CD4-positive, alpha-beta T cell treated with Interleukin-2 at 100 ng/mL for 4 hours (primary cell): ENCODE measurements at places on chromosomes 7 and 10.

DNA sequence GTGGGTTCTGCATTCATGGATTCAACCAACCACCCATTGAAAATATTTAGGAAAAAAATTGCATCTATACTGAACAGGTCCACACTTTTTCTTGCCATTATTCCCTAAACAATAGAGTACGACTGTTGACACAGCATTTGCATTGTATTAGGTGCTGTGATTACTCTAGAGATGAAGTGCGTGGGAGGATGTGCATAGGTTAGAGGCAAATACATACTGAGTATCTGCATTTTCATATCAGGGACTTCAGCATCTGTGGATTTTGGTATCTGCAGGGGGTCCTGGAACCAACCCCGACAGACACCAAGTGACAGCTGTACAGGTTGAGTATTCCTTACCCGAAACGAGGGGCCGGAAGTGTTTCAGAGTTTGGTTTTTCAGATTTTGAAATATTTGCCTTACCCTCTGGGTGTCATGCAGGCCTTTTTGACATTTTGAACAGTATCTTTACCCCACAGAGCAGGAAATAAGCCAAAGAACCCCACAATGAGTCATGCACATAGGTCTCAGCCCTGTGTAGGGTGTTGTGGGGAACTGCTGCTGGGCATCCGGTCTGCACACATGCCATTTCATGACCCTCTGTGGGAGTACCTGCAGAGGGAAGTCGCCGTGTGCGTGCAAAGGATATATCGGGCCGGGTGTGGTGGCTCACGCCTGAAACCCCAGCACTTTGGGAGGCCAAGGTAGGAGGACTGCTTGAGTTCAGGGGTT, 14.5 kb downstream of the NUDT5 start:
- peak; percentile 88 for DNase-seq

- no peak for DNase-seq
These were observed 47.7 kb downstream of the DLD start for GRCh38 chr7:107938456-107939250.

- no peak for DNase-seq
These were observed 361.8 kb upstream of the ZMIZ1 start for GRCh38 chr10:78706726-78707540.

- no peak for DNase-seq
These were observed 255.0 kb upstream of the SP8 start for GRCh38 chr7:21041666-21042065.

- no peak for DNase-seq
These were observed 75.7 kb downstream of the PTPRE start for GRCh38 chr10:127982601-127983000.

DNA sequence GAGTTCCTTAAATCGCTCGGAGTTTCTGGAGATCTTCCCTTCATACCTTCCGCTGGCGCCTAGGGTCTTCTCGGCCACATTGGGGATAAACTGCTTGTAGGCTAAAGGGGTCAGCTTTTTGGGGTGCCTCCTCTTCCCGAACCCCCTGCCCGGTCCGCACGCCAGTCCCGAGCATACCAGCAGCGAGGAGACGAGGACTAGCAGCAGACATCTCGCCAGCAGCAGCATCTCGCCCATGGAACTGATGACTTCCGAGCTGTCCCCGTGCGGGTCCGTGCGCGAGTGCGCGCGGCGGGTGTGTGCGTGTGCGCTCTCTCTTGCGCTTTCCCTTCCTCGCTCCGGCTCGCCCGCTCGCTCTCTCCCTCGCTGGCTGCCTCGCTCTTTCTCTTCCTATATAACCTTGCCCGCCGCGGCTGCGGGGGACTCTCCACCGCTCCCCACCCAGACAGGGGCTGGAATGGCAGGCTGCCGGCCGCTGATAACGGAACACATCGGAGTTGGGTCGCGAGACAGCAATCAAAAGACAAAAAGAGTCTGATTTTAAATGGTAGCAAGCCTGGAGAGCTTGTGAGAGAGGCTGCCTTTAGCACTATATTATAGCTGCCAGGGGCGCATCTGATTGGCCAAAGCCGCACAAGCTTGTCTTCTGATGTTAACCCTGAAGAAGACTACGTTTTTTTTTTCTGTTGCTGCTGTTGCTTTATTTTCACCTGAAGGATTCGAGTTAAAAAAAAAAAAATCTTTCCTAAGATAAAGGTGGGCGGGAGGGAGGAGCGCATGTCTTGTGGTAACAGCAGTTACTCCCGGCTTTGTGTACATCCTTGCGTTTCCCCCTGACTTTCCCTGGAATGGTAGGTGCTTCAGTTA, at the start of gene SHH:
TSS of gene SHH (minus strand) at position 569 of the 867 bp plus-strand sequence. CDS start at position 228, 341 bp downstream.
- no peak for DNase-seq

DNA sequence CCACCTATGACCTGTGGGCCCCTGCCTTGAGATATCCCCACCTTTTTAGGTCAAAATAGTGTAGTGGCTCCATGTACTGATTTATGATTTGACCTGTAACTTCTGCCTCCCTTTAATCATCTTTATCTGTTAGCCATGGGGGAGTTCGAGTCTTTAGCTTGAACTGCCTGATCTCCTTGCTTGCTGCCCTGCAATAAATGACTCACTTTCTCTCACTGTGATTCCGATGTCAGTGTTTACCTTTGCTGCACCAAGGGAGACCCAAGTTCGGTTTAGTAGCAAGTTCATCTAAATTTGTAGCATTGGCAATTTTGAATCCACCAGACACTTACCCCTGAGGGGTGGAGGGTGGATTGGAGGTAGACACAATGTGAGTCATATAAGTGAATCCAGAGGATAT, 814.6 kb upstream of the AUTS2 start:
- DNase-seq: no peak

DNA sequence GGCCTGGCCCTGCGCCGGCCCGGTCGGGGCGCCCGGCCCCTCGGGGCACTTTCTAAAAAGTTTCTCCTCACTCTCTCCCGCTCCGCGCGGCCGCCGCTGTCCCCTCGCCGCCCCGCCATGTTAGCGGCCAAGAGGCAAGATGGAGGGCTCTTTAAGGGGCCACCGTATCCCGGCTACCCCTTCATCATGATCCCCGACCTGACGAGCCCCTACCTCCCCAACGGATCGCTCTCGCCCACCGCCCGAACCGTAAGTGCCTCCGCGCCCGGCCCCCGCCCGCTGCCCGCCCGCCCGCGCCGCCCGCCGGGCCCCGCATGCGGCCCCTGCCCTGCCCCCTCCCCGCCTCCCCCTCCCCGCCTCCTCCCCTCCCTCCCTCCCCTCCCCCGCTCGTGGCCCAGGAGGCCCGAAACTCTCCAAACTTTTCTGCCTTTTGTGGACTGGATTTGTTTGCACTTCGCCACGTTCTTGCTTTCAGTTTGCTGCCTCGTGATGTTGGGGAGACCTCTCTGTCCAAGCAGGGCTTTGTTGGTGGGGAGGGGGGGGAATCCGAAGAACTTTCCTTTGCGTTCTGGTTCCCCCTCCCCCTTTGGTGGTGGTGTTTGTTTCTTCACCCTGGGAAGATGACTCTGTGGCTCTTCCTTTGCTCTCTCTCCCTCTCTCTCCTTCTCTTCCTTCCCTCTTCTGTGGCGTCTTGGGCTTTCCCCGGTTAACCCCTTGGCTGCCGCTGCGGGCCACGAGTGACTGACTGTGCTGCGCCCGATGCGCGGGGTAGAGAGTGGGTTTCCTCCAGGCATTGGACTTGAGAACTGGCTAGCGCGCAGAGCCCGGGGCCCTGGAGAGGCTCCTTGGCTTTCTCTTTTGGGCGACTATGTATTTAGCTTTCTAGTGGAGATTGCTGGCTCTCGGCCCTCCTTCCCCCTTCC, 1.6 kb downstream of the TCF7L2 start:
- DNase-seq: peak; percentile 30

- DNase-seq: no peak
These were observed 19.4 kb downstream of the TRPV5 start for GRCh38 chr7:142914121-142914520.

GRCh38 chr10:49610114-49610457, at the start of gene SLC18A3:
SLC18A3 (plus strand) TSS chr10:49610310; CDS start chr10:49610741, 431 bp downstream.
- no peak for DNase-seq

GRCh38 chr10:94645285-94645684, 38.2 kb upstream of the CYP2C18 start:
- no peak for DNase-seq

- DNase-seq: no peak
These were observed 371.6 kb downstream of the RPS24 start for GRCh38 chr10:78405231-78405630.

- DNase-seq: no peak
These were observed 83.5 kb downstream of the RABGEF1 start for GRCh38 chr7:66824041-66824440.

DNA sequence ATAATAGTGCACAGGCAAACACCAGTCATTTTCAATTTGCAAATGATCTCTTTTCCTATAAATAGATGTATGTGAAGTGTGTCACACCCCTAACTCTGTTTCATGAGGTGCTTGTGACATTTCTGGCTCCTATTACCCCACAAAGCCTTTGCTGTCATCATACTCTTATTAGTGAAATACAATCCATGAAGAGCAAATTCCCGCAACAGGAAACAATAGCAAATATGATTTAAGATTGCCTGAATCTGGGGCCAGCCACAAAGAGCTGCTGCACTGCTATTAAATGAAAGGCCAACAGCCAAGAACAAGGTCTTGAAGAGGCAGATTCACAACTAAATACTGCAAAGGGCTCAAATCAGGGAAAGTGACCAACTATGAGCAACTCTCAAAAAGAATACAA, 96.3 kb upstream of the CAV2 start:
- no peak for DNase-seq

GRCh38 chr7:73899731-73900142, 38.8 kb downstream of the TMEM270 start:
- no peak for DNase-seq

GRCh38 chr10:71649631-71650030, 69.9 kb downstream of the C10orf105 start:
- no peak for DNase-seq

DNA sequence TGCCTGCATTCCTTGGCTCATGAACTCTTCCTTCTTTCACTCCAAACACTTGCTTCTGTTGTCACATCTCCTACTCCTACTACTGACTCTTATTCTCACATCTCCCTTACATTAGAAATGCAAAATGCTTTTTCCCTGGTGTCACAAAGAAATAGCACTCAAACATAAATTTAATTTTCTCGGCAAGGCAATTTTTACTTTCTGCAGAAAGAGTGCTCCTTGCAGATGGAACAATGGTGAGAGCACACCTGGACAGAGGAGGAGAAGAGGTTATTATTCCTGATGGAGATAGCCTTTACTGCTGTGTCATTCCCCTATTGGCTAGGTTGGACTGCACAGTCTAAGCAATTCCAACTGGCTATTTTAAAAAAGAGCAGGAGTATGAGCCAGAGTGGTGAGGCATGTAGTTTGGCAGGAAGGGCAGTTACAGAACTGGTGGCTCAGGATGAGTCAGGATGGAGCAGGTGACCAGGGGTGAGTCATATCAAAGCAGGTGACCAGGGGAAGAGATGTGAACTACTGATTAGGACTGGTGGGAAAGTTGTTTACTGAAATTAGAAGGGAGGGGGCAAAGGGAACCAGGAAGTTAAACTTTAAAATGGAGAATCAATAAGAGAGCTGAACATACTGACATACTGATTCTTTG, 52.9 kb downstream of the CYP2C9 start:
- no peak for DNase-seq

DNA sequence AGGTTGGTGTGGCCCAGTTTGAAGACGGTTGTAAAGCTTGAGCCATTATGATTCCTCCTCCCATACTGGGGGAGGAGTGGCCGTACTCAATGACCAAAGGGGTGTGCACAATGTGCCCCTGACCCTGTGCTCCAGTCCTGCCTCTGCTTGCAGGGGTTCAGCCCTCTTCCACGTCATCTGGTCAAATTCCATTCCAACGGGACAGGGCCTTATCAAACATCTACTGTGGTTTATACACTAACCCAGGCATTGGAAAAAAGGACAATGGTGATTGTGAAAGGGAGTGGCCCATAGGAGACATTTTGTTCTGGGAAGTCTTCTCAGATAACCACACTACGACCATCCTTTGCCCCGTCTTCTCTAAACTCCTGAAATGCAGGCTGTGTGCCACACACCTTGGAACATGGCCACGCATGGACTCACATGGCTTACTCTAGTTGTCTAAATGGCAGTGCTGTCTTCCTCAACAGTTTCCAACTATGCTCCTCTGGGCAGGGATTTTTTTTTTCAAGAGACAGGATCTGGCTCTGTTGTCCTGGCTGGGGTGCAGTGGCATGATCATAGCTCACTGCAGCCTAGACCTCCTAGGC, 103.0 kb downstream of the JCAD start:
- DNase-seq: no peak

DNA sequence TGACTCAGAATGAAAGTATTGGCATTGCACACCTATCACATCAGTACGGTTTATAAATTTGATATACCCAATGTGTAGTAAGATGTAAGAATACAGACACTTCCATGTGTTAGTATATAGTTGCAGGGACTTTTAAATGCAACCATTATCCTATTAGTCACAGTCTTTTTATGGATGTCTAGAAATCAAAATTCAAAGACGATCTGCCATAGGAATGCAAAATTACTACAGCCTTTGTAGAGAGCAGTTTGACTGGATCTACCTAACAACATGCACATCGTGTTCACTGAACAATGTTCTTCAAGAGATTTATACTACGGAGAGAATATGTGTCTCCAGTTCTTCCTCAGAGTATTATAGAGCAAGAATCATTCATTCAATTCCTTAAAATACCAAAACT, 317.3 kb upstream of the HGF start:
- no peak for DNase-seq

GRCh38 chr10:124155781-124156435, 62.5 kb upstream of the CHST15 start:
- no peak for DNase-seq

GRCh38 chr7:15753887-15754579, 67.5 kb upstream of the MEOX2 start:
- DNase-seq: no peak

DNA sequence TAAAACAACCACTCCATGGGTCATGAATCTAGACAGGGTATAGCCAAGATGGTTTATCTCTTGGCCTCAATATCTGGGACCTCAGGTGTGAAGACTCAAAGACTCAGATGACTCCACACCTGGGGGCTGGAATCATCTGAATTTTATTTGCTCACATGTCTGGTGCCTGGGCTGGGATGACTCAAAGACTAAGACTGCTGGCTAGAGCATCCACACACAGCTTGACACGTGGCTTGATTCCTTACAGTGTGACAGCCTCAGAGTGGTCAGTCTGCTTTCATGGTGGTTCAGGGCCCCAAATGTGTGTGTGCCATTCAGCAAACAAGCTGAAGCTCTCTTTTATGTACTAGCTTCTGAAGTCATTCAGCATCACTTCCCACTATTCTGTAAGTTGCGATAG, 333.7 kb downstream of the RNLS start:
- DNase-seq: no peak

DNA sequence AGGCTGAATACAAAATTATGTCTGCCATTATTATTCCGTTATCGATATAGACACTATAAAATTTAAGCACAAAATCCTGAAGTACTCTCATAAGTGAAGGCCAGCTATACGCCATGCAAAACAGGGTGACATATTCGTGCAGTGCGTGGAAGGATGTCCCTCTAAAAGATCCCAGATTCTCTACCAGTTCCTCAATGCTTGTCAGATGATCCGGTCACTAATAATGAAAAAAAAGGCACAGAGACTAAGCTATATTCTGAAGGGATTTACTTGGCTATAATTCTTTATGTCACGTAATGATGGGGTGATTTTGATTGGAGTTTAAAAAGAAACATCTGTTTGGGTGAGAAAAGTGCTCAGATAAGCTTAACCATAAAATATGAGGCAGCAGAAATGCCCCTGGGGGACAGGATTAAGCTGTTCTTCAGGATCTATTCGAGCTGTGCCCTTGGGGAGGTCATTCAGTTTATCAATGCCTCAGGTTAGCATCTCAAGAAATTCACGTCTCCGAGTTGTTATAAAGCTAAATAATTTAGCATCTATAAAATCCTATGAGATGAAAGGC, 229.7 kb upstream of the PITRM1 start:
- no peak for DNase-seq

GRCh38 chr7:84190016-84190705, 4.4 kb downstream of the SEMA3A start:
- no peak for DNase-seq
